Activated CD8-positive, alpha-beta T cell treated with anti-CD3 and anti-CD28 coated beads, Interleukin-2, amount 10 ng/mL, durations not matched to agents 7 days and 5 days (primary cell): ENCODE measurements at places on chromosomes 7 and 10. TPM values are rescaled to one million over a fixed set of nuclear protein-coding genes. Genes with fewer than 3 reads are reported as not detected.

DNA sequence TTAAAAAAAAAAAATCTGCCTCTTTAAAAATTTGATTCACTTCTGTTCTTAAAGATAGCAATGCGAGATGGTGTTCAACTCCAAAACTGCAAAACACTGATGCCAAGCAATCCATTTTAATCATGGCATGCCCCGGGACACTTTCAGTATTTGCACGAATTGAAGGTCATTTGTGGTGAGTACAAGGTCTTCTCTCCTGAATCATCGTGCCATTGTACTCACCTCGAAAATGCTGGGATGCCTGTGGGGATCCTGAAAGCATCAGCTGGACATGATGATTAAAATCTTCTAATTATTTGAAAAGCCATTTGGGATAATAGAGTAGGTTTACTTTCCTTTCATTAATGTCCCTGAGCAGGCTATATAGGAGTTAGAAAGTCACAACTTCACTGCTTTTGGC is 125.1 kb upstream of the NRP1 start:
- no peak overlapping the region for H3K27ac ChIP-seq
- H3K4me3 ChIP-seq, result no peak overlapping the region
- H3K36me3 ChIP-seq, result no peaks in the 10 kb centered on the region
- DNase-seq, result no peak
- no peaks in the 10 kb centered on the region for H3K4me1 ChIP-seq

DNA sequence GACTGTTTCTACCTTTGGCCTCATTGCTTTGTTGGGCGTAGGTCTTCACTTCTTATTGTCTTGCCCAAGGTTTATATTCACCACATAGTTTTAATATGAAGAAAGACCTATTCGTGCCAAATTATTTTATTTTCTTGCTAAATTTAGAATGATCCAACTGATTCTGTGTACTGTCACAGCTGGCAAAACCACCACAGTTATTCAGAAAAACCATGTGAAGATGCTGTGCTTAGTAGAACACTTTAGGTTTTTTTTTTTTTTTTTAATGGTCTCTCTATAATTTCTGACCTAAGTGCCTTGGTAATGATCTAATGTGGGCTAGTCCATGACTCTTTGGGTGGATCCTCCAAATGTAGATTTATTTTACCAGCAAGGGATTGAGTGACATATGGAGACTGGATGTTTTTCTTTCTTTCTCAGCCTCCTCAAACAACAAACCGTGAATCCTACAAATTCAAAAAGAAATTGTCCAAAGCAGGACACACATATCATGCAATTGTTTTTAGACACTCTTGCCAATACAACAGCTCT is 243.8 kb downstream of the DYNC1I1 start:
- peaks cover 12% of the 10 kb centered on the region for H3K27me3 ChIP-seq
- H3K27ac ChIP-seq, result no peak overlapping the region
- no peaks in the 10 kb centered on the region for H3K36me3 ChIP-seq
- H3K4me3 ChIP-seq, result no peak overlapping the region

- no peak overlapping the region for H3K27ac ChIP-seq
- H3K4me1 ChIP-seq, result no peaks in the 10 kb centered on the region
- no peak overlapping the region for H3K4me3 ChIP-seq
- no peak for DNase-seq
- peaks cover 3% of the 10 kb centered on the region for H3K27me3 ChIP-seq
These were observed 47.6 kb downstream of the RPS24 start for GRCh38 chr10:78081292-78081691.

DNA sequence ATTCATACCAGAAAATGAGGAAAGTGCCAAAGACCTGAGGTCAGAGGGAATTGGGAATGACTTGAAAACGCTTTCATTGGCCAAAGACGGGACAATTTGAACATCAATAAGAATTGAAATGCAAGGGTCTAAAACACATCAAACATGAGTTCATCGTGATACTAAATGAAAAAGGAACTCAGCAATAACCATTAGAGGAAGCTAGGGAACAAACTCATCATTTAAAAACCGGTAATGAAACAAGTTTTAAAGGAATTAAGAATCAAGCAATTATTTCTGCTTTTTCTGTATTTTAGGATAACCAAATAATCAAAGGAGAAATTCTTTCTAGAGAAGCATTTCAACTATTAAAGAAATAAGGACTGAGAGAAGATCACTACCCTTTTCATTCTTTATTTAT is 303.1 kb downstream of the ARHGAP12 start:
- no peak for DNase-seq
- H3K27me3 ChIP-seq, result no peaks in the 10 kb centered on the region
- H3K27ac ChIP-seq, result no peak overlapping the region
- peaks cover 2% of the 10 kb centered on the region for H3K36me3 ChIP-seq
- H3K4me3 ChIP-seq, result no peak overlapping the region
- H3K4me1 ChIP-seq, result no peaks in the 10 kb centered on the region

- no peaks in the 10 kb centered on the region for H3K27me3 ChIP-seq
- peaks cover 3% of the 10 kb centered on the region for H3K4me1 ChIP-seq
- H3K4me3 ChIP-seq, result no peak overlapping the region
These were observed 7.2 kb upstream of the EPHA1 start for GRCh38 chr7:143415742-143416397.

DNA sequence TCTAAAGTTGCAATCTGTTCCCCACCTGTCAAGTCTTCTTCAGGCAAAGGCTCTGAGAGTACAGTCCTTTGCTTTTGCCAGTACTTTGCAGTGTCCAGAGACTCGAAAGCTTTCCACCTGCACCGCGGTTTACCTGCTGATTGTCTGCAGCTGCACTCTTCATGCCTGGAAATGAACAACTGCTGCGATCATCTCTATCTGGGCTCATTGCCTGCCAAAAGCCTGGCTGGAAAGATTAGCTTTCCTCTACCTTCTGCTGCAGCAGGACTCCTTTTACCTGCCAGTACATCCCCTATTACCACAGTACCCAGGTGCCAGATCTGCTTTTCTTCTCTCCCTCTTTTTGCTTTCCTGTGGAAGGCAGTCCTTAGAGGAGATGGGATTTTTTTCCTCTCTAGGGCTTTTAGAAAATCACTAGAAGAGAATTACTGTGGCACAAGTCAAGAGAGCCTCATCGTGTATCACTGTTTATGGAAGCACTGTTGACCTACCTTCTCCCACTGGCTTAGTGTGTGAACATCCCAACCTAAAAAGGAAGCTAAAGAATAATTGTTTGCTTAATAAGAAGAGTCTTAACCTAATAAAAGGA is 2.2 kb downstream of the STRIP2 start:
- no peak overlapping the region for H3K4me3 ChIP-seq
- H3K4me1 ChIP-seq, result peaks cover 24% of the 10 kb centered on the region
- no peak for DNase-seq
- H3K36me3 ChIP-seq, result peaks cover 11% of the 10 kb centered on the region

GRCh38 chr7:12898004-12898403 is 210.6 kb downstream of the ARL4A start:
- no peaks in the 10 kb centered on the region for H3K4me1 ChIP-seq
- no peak overlapping the region for H3K4me3 ChIP-seq
- H3K36me3 ChIP-seq, result no peaks in the 10 kb centered on the region
- DNase-seq, result no peak

DNA sequence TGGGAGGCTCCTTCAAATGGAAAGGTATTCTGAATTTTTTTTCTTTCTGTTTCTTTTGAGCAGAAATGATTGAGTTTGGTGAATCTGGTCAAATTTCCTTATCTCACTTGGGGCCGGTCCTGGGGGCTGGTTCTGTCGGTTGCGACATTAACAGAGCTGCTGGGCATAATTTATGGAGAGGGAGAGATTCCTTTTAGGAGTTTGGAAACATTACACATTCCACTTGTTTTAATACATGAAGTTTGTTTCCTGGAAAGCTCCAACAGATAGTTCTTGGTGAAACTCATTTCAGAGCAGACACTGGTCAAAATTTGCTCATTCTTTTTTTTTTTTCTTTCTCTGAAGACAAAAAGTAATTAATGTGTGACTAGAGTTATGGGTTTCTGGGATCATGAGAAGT is 129.9 kb downstream of the ABCA13 start:
- DNase-seq, result no peak
- H3K4me1 ChIP-seq, result no peaks in the 10 kb centered on the region
- no peaks in the 10 kb centered on the region for H3K27me3 ChIP-seq
- H3K36me3 ChIP-seq, result no peaks in the 10 kb centered on the region

GRCh38 chr10:124641282-124642087 is 102.7 kb downstream of the FAM53B start:
- H3K4me1 ChIP-seq, result peaks cover 58% of the 10 kb centered on the region
- peaks cover 4% of the 10 kb centered on the region for H3K36me3 ChIP-seq
- DNase-seq, result no peak
- H3K27ac ChIP-seq, result peak overlapping the region; percentile 77
- H3K4me3 ChIP-seq, result no peak overlapping the region

DNA sequence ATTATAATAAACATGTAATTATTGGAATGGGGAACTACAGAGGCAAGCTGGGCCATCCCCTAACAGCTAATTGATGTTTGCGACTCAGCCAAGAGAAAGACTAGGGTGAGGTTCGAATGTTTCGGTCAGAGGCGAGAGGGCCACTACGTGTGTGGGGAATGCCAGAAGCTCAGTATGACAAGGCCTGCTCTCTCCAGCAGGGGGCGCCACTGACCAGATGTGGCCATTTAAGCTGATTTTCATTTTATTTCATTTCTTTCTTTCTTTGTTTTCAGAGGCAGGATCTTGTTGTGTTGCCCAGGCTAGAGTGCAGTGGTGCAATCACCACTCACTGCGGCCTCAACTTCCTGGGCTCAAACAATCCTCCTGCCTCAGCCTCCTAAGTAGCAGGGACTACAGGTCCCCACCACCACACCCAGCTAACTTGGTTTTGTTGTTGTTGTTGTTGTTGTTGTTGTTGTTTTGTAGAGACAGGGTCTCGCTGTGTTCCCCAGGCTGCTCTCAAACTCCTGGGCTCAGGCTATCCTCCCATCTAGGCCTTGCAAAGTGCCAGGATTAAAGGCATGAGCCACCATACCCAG is 38.1 kb downstream of the TMEM130 start:
- no peaks in the 10 kb centered on the region for H3K4me1 ChIP-seq
- DNase-seq, result peak; percentile 48
- H3K4me3 ChIP-seq, result no peak overlapping the region

DNA sequence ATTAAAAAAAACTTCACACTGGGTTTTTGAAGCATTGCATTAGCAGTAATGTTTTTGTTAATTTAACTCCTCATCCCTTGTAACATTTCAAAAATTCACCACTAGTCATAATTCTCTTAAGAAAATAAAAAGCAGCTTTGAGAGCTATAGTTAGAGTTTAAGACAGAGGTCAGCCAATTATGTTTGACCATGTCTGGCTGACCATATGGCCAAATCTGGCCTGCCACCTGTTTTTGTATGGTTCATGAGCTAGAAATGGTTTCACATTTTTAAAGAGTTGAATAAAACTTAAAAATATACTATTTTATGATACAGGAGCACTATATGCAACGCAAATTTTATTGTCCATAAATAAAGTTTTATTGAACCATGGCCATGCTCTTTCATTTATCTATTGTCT is 73.0 kb upstream of the LRRTM3 start:
- no peaks in the 10 kb centered on the region for H3K27me3 ChIP-seq
- no peak overlapping the region for H3K27ac ChIP-seq
- no peaks in the 10 kb centered on the region for H3K36me3 ChIP-seq
- DNase-seq, result no peak

- DNase-seq, result no peak
- H3K4me3 ChIP-seq, result no peak overlapping the region
- H3K27ac ChIP-seq, result no peak overlapping the region
These were observed 162.6 kb upstream of the GDF10 start for GRCh38 chr10:47137311-47137851.

GRCh38 chr7:25216837-25217236 is 11.4 kb downstream of the NPVF start:
- H3K4me3 ChIP-seq, result no peak overlapping the region
- no peak overlapping the region for H3K27ac ChIP-seq
- no peaks in the 10 kb centered on the region for H3K4me1 ChIP-seq
- no peak for DNase-seq

DNA sequence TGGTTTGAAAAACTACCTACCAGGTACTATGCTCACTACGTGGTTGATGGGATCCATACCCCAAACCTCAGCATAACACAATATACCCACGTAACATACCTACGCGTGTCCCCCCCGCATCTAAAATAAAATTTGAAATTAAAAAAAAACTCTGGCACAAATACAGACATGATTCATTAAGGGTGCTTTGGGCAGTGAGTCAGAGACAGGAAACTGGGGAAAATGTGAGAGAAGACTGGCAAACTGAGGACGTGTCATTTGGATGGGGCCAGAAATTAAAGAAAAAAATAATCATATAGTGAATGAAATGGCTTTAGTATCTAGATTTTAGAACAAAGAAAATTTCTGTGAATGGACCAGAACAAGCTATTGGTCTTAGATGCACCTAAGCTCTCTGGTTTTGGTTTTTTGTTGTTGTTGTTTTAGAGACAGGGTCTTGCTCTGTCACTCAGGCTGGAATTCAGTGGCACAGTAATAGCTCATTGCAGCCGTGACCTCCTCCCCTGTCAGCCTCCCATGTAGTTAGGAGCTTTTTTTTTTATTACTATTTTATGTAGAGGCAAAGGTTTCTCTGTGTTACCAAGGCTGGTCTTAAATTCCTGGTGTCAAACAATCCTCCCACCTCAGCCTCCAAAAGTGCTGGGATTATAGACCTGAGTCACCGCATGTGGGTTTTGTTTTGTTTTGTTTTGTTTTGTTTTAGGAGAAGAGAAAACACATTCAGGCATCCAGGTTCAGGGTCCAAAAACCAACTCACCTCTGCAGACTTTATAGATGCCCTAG is 5.9 kb upstream of the PRSS58 start:
- H3K4me1 ChIP-seq, result no peaks in the 10 kb centered on the region
- no peak overlapping the region for H3K4me3 ChIP-seq
- H3K36me3 ChIP-seq, result no peaks in the 10 kb centered on the region
- no peak for DNase-seq
- peaks cover 10% of the 10 kb centered on the region for H3K27me3 ChIP-seq

GRCh38 chr7:13062631-13063030 is 375.2 kb downstream of the ARL4A start:
- peaks cover 2% of the 10 kb centered on the region for H3K27me3 ChIP-seq
- H3K27ac ChIP-seq, result no peak overlapping the region
- H3K4me1 ChIP-seq, result peaks cover 5% of the 10 kb centered on the region
- H3K36me3 ChIP-seq, result no peaks in the 10 kb centered on the region
- H3K4me3 ChIP-seq, result no peak overlapping the region
- DNase-seq, result no peak

DNA sequence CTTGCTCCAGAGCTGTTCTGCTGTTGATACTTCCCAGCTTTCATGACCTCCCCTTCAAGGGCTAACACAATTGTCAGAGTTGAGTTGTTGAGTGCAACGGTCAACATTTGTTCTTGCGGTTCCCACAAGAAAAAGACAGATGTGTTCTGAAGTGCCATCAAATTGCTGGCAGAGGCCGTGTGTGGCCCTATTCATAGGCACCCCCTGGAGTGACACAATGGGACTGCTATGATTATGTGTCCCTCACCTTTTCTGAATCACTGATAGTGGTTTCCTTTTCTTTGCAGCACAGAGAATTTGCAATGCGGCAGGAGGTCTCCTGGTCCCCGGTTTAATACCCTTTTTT is 5.8 kb upstream of the IGFBP1 start:
- H3K27ac ChIP-seq, result no peak overlapping the region
- DNase-seq, result no peak
- peaks cover 14% of the 10 kb centered on the region for H3K27me3 ChIP-seq

Gene AOAH
- 18.0 TPM for total RNA-seq

Gene AEBP1
- 13.0 TPM for total RNA-seq

Gene AGMO
- total RNA-seq, result not detected

Gene BMS1
- total RNA-seq, result 18.1 TPM

Gene GIMAP1
- 19.0 TPM for total RNA-seq

Gene NKX1-2
- not detected for total RNA-seq

Gene ASB10
- total RNA-seq, result not detected

Gene SMO
- total RNA-seq, result not detected

Gene HELLS
- total RNA-seq, result 164 TPM

Gene TACC2
- total RNA-seq, result not detected

Gene SPDYE1
- not detected for total RNA-seq

Gene FAM25G
- total RNA-seq, result not detected

Gene INMT
- total RNA-seq, result not detected

Gene CFAP46
- total RNA-seq, result not detected

Gene RPEL1
- total RNA-seq, result 0.16 TPM

Gene KLF14
- total RNA-seq, result not detected
